ENCODE measurements at places on chromosomes 4 and X.

DNA sequence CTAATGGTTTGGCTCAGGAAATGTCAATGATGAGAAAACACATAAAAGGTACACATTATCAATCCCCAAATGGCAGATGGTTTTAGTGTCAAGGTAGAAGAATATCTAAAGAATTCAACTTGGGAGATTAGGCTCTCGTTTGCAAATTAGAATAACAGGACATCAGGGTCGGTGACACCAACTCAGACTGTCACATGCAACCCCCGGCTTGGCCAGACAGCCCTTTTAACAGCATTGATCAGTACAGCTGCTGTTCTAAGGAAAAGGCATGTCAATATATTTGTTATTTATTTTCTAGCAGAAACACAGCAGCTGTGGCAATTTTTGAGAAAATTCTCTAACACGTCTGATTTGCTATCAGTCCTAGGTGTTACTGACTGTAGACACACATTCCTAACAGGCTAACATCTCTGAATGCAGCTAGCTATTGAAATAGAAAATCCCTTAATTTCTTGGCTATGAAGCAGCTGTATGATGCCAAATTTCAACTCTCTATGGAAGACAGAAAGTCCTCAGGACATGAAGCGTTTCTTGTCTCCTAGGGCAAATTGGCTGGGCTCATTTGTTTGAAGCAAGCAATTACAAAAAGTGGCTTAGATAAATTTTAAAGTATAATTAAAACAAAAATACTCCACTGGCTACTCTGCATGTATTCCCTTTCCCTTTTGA lies 269.0 kb upstream of the CXXC4 start:
- no peak for DNase-seq

- DNase-seq, result no peak
Observed at GRCh38 chr4:99275885-99276284, 14.9 kb downstream of the ADH1A start.

GRCh38 chr4:147367891-147368290 lies 113.0 kb upstream of the EDNRA start:
- DNase-seq, result no peak

DNA sequence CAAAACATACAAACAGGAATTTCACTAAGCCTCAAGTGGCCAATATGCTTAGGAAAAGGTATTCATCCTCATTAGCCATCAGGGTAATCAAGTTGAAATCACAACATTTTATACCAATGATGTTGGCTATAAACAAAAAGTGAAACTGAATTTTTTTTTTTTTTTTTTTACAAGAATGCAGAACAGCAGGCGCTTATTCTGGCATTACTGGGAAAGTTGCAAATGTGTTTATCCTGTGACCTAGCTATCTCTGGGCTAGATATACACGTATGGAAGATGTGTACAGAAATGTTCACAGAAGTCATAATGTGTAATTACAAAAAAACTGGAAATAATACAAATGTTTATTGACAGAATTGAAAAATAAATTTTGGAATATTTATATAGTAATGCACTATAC lies 1430.4 kb upstream of the TENM3 start:
- DNase-seq, result no peak

- no peak for DNase-seq
Observed at GRCh38 chr4:40185830-40186664, 10.8 kb upstream of the RHOH start.

DNA sequence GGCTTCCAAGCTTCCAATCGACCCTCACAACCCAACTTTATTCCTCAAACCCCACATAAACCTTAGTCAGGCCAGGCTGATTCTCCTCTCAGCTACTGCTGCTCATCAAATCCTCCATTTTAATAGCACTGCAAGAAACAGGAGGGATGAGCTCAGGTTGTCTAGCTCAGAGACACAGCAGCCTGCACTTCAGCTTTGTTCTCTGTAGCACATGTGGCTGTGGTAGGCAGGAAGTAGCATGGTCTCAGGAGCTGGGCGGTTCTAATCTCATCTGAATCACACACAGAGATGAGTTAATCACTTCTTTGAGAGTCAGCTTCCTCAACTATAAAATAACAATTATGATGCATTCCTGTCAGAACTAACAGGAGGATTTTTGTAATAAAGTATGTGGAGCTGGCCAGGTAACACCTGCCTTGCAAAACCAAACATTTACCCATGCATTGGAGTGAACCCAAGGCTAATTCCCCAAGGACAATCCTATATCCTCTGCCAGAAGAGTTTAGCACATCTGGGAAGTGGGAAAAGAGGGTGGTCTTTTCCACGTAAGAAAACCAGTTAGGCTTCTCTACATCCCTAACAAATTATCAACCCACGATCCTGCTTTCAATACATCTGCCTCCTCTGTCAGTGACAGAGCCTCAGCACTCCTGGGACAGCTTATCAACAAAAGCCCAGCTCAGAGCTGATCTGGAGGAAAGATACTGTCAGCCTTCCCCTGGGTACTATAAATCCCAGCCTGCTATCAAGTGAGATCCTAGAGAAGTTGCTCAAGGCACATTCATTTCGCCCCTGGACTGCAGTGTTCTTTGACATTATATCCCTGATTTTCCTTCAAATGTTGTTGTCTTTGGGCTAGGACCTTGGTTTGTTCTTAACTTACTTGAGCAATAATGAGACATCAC lies 32.8 kb downstream of the ELOVL6 start:
- DNase-seq, result peak; percentile 45

DNA sequence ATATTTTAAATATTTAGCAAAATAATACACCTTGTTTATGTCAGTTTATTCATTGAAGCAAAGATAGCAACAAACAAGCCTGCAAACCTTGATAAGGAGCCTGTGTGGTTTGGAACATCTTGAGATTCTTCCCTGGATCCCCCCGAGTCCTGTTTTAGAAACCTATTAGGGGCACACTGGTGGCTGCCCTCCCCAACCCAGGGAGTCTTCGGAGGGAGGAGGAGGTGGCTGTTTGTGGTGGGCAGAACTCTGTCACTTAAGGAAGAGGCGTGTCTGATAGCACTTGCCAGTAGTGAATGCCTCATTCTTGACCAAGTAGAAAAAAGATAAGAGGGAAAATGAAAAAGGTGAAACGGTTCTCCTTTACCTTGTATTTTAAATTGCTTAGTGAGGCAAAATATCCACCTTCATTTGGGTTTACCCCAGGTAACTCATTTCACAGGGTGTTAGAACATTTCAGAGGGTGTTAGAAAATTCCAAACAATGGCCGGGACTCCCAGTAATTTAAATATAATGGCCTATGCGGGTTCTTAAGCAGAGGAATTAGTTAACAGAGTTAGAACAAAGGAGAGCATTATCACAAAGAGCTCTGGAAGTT lies 10.4 kb downstream of the KIT start:
- DNase-seq, result no peak

DNA sequence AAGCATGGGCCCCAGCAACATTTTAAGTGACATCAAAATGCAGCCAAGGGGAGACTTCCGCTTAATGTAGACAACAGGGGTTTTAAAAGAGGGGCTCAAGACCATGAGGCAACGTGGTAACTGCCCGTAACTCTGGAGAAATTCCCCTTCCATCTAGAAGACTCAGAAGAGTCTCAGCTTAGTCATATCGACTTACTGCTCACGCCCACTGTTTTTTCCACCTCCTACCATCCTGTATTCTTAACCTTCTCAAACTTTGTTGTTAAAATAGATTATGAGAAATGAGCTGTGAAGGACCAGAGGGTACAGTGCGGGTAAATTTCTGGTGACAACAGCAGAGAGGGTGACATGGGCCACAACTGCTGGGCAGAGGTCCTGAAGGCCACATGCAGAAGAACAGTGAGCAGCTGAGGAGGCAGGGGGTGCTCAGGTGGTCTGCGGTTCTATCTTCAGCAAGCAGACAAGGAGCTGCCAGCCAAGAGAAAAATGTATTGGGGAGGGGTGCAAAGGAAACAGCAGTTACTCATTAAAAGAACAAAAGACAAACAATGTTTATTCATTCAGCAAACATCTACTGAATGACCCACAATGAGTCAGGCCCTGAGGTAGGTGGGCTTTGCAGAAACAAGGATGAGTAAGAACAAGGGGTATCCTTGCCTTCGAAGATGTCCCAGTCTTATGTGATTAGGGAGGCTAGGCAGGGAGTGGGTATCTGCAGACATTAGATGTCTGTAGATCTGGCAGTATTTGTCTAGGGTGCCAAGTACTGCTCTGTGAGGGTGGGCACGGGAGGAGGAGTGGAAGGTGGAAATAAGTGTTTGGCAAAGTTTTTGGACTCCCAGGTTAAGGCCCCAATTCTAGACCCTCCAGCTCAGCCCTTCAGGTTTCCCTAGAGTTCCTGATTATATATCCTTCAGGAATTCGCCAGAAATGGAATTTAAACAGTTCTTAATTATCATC lies 175.3 kb downstream of the TSPAN5 start:
- DNase-seq, result peak; percentile 27

DNA sequence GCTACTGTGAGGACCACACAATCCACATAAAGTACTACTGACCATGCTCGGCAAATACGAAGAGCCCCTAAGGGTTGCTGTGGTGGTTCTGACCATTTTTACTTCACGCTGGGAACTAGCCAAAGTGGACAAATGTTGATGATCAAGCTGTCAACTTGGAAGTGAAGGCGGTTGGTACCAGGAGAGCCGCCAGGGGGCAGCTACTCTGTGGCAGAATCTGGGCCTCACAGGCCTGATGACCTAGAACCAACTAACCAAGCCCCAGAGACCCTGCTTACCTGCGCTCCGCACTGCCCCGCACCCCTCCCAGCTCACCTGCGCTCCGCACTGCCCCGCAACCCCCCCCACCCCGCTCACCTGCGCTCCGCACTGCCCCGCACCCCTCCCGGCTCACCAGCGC lies 5.6 kb downstream of the GAK start:
- no peak for DNase-seq

- no peak for DNase-seq
Observed at GRCh38 chrX:14027511-14028019, 2.1 kb downstream of the GEMIN8 start.

DNA sequence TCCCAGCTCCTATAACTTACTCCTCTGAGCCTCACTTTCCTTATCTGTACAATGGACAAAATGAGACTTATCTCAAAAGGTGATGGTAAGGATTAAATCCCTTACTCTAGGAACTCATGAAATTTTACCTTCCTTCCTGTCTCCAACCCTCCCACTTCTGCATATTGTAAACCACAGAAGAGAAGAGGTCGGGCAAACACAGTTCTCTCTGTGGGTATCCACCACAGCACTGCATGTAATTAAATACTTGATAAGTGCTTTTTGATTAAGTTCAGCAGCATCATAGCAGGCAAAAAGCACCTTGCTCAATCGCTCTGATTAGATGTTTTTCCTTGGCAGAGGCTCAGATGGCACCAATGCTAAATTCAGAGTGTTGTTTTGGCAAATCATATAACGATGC lies 17.3 kb upstream of the TMEM192 start:
- DNase-seq, result no peak
